ENCODE measurements at places on chromosomes 1 and 21.

GRCh38 chr1:81129366-81129765 lies 671.4 kb upstream of the ADGRL2 start:
- no peak for DNase-seq

DNA sequence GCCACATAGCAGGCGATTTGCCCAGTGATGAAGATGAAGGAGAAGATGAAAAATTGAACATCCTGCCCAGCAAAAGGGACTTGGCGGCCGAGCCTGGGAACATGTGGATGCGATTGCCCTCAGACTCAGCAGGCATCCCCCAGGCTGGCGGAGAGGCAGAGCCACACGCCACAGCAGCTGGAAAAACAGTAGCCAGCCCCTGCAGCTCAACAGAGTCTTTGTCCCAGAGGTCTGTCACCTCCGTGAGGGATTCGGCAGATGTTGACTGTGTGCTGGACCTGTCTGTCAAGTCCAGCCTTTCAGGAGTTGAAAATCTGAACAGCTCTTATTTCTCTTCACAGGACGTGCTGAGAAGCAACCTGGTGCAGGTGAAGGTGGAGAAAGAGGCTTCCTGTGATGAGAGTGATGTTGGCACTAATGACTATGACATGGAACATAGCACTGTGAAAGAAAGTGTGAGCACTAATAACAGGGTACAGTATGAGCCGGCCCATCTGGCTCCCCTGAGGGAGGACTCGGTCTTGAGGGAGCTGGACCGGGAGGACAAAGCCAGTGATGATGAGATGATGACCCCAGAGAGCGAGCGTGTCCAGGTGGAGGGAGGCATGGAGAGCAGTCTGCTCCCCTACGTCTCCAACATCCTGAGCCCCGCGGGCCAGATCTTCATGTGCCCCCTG lies 3.3 kb downstream of the ZBTB18 start:
- DNase-seq, result no peak

GRCh38 chr21:38170283-38170682 lies 86.5 kb upstream of the KCNJ15 start:
- no peak for DNase-seq

DNA sequence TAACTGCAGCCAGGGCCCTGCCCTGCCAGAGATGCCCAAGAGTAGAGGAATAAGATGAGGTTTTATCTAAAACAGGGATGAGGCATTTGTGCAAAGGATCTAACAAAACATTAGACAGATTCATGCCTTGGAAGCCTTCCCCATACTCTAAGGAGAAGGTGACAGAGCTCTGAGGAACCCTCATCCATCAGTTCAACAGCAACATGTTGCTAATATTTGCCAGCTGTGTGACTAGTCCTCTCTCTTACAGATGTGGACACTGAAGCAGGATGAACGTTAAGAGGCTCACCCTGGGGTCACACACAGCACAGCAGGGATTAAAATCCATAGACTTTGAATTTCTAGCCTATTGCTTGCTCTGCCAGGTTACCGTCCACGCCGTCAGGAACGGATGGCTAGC lies 99.0 kb downstream of the ZBTB18 start:
- no peak for DNase-seq

- DNase-seq, result no peak
These were observed 66.7 kb downstream of the TEX35 start for GRCh38 chr1:178579562-178579961.

DNA sequence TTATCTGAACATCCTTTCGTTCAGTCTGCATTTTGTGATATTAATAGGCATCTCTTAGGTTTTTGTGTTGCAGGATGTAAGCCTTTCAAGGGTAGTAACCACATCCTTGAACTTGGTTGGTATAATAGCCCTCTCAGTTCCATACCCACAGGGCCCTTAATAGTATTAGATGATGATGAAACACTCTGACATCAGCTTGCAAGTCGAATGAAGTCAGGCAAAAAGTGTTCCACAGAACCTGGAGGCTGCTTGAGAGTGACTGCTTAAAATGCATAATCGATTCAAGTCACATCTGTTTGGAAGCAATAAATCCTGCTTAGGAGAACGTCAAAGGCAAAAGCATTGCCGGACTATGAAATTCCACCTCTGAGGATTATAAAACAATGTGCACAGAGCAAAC lies 415.6 kb upstream of the KAZN start:
- no peak for DNase-seq

DNA sequence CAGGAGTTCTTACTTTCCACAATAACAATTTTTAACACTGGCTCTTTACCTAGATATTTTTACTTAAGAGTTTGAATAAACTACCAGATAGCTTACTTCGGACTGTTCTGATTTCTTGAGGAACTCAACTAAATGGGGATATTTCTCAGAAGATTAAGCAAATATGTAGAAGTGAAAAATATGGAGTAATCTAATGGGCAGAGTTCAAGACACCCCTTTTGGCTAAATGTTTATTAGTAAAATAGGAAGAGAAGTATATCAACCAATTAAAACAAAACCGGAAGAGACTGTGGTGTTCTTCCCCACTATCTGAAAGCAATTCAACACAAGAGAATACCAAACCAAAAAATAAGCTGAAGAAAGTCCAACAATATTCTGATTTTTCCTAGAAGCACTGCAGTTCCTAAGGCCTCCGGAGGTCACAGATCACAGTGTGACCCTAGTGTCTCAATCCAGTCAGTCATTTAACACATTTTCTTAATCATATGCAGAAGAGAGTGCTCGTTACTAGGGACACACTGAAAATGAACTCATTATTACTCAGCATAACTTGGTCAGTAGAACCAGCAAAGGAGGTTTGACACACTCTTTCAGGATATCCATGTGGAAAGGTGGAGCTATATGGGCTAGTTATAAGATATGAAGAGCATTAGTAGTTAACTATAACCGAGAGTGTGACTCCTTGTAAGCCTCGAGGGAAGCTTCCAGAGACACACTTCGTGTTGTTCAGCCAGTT lies 5.2 kb downstream of the SIPA1L2 start:
- DNase-seq, result no peak

DNA sequence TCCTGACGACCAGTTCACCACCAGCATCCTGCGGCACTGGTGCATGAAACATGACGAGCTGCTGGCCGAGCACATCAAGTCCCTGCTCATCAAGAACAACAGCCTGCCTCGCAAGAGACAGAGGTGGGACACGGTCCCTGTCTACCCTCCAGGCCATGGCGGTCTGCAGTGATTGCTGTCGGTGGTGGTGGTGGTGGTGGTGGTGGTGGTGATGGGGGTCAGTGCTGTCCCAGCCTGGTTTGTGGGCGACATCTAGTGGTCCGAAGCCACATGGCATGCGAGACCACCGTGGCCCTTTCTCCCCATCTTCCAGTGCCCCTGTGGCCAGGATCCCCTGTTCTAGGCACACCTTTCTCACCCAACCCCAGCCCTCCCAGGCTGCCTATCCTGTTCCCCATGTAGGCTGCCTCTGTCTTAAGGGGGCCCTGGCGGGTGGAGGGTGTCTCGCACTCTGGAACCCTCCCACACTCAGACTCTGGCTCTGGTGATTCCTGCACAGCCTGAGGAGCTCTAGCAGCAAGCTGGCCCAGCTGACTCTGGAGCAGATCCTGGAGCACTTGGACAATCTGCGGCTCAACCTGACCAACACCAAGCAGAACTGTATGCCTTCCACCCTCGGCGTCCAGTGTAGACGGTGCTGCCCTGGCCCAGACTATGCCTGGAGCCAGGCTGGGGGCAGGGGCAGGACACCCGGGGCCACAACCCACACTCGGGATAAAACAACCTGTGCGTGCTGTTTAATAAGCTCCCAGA lies 3.2 kb upstream of the SLC27A3 start:
- DNase-seq, result no peak

GRCh38 chr1:107842241-107842640 lies 122.7 kb downstream of the VAV3 start:
- DNase-seq, result no peak

- no peak for DNase-seq
These were observed 52.2 kb upstream of the TARBP1 start for GRCh38 chr1:234531151-234531635.

DNA sequence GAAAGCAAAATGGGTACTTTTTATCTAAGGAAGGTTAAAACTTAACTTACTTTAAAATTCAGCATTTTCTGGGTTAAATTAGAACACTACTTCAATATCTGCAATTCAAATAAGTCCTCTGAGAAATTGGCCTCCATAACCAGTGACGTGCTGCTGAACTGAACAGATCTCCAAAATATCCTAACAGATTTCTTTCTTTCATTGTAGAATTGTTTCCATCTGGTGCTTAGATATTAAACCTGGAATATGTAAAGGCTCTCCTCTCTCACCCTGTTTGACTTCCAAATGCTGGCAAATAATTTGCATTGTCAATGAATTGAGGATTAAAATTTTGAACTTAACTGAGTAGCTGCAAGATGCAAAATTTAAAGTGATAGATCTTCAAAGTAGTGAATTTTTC lies 316.9 kb upstream of the CXADR start:
- no peak for DNase-seq

- DNase-seq, result no peak
These were observed 35.5 kb downstream of the MAN1C1 start for GRCh38 chr1:25651824-25652741.

DNA sequence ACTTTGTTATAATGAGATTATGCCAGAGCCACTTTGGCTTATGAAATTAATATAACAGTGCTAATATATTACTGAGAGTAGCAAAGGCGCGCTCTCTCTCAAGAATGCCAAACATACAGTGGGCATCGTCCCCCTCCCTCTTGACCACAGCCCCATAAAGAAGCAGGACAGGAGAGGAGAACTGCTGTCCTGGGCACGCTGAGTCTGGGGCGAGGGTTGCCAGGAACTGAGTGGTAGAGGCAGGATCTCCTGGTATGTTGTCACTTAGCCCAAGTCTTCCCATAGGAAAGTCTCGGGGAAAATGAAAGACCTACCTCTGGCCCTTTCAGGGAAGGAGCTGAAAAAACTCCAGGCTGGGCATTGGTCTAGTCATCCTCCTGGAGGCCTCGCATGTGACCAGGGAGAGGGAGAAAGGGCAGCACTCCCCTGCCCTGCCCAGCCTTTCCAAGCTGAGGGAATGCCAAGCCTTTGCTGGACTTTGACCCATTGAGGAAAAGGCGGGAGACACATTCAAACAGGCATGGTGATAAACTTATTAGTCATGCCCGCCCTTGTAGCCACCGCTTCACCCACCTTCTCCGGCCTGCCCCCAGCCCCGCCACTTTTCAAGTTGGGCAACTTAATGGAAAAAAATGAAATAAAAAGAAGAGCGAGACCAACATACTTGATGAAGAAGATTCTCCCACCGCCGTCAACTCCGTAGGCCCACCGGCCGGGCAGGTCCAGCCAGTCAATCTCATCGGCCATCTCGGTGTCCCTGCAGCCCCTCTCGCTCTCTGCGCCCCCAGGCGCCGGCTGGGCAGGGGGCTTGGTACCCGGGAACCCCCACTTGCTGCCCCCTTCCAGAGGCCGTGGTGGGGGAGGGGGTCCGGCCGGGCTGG lies 17.4 kb upstream of the PLEKHA6 start:
- no peak for DNase-seq

GRCh38 chr1:224651188-224651587 lies 35.1 kb downstream of the CNIH3 start:
- DNase-seq, result no peak

DNA sequence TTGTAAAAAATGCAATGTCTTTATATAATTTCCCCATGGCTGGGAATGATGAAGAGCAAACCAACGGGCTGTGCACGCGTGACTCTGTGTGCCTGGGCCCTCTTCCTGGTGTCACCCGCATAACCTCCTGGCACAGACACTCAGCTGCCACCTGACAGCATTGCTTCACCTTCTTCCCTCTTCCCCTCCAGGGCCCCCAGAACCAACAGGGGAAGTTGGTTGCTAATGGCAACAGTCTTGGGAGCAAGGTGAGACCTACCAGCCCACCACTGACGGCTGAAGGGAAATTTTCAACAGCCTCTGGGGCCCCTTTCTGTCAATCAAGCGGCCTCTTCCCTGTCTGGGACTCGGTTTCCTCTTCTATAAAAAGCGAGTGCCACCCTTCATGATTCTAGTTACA lies 33.2 kb downstream of the SSBP3 start:
- no peak for DNase-seq

- DNase-seq, result no peak
These were observed 96.1 kb upstream of the OLIG2 start for GRCh38 chr21:32929633-32930038.

DNA sequence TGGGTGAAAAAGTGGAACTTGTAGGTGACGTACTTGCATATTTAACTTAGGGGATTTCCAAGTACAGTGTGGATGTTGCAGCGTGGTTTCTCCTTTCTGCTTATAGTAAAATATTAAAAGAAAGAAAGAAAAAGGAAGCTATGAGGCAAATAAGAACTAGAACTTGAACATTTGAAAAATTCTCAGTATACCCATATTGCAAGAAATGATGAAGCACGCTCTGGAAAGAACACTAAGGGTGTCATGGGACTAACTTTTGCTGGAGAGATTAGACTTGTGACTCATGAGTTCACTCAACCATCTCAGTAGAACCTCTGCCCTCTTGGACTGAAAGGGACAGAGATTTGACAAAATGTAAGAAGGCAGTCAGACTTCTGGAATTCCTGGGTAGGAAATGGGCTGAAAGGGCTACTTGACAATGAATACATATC lies 704.5 kb upstream of the ADGRL4 start:
- DNase-seq, result no peak

DNA sequence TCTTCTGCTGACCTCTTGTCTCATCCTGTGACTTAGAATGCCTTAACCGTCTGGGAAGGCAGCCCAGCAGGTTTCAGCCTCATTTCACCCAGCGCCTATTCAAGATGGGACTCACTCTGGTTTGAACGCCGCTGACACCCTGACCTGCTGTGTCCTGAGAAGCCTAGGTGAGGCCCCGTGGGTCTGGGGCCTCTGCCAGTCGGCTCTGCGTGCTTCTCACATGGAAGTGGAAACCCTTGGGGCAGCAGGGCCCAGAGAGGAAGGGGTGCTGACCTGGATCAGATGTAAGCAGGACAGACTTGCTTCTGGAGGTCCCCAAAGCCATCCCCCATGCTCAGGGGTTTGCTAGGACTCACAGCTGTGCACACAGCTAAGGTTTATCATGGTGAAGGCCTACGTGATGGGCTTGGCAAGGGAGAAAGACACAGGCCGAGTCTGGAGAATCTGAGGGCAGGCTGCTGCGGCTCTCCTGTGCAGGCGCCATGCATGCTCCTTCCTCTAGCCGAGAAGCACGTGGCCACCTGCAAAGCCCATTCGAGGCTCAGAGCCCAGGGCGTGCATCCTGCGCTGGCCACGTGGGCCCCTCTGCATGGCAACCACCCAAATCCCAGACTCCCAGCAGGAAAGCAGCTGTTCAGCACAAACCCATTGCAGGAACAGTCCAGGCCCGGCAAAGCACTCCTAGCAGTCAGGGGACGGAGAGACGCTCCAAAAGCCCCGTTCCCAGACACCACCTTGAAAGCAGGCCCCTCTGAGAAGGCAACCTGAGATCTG lies 3.8 kb downstream of the TRPM2 start:
- no peak for DNase-seq

All from fibroblast of skin of left biceps (primary cell).